Head of caudate nucleus (tissue), 42 donors: ENCODE measurements at places on chromosomes 16 and 17.
A peak's percentile ranks its signal among the peaks of the same experiment; 100 is the strongest.

- DNase-seq = no peak
These were observed 4.8 kb downstream of the BAIAP3 start for GRCh38 chr16:1338119-1338730.

- DNase-seq = peak; percentile 20
These were observed 46.4 kb downstream of the NUP88 start for GRCh38 chr17:5373112-5373511.

DNA sequence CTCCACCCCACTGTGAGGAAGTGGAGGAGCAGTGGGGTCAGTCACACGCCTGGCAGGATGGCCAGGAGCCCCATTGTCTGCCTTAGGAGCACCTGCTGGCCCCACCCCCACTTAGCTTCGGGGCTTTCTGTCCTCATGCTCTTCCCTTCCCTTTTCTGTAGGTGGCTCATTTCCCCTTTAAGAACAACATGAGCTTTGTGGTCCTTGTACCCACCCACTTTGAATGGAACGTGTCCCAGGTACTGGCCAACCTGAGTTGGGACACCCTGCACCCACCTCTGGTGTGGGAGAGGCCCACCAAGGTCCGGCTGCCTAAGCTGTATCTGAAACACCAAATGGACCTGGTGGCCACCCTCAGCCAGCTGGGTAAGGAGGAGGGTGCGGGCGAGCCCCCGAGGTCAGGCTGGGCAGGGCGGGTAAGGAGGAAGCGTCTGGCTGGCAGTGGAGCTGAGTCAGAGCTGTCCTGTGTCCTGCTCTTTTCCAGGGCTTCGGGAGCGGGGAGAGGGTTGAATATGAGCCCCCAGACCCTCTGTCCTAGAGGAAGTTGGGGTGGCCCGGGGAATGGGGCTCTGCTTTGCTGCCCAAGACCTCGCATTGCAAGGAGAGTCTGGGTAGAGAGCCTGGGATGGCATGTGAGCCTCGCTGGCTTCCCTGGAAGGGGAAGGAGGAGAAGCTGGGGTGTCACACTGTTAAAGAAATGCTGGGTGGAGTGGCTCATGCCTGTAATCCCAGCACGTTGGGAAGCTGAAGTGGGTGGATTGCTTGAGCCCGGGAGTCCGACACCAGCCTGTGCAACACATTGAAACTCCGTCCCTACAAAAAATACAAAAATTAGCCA is 9.2 kb upstream of the SERPINF1 start:
- no peak for DNase-seq

DNA sequence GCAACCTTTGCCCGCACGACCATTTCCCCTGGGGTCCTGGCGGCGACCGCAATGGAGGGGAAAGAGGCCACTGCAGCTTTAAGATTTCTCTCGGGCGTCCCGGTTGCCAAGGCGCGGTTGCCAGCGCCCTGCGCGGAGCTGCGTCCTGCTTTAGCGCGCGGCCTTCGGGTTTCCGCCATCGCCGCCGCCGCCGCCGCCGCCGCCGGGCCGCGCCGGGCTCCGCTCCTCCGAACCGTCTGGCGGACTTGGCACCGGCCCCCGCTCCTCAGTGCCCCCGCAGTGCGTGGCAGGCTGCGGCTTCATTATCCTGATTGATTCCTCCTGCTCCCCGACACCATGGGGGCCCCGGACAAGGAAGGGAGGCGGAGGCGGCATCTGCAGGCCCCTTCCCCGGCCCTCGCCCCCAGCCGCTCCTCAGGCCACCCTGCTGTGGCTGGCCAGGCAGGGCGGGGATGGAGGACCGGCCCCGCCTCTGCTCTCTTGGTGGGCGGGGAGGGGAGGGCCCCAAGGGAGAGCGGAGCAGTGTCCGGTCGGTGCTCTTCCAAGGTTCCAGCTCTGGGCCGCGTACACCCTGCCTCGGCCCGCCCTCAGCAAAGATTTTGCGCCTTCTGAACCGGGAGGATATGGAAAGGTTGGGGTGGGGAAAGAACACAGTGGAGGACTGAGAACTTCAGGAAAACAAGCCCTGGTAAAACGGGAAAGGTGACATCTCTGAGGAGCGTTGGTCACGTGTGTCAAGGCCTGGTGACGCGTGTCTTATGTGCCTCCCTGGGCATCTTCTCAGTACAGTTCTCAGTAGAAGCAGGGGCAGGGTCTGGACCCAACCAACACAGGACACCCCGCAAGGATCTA is 34.0 kb downstream of the NEUROD2 start:
- DNase-seq = peak; percentile 69

DNA sequence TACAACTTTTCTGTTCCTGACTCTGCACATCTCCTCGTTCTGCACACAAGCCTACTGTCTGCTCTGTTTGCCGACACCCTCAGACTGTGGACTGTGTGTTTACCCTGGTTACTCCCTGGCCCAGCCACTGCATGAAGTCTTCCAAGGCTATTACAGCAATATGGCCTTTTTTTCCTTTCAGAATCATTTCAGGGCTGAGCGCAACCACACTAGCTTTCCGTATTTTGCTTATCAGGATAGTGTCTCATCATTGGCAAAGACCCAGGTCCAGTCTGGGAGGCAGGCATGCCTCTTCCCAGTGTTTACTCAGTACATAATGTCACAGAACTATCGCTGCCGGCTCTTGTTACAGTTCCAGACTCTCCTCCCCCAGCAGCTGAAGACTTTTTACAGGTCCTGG is 10.1 kb downstream of the DNAH9 start:
- DNase-seq = no peak

DNA sequence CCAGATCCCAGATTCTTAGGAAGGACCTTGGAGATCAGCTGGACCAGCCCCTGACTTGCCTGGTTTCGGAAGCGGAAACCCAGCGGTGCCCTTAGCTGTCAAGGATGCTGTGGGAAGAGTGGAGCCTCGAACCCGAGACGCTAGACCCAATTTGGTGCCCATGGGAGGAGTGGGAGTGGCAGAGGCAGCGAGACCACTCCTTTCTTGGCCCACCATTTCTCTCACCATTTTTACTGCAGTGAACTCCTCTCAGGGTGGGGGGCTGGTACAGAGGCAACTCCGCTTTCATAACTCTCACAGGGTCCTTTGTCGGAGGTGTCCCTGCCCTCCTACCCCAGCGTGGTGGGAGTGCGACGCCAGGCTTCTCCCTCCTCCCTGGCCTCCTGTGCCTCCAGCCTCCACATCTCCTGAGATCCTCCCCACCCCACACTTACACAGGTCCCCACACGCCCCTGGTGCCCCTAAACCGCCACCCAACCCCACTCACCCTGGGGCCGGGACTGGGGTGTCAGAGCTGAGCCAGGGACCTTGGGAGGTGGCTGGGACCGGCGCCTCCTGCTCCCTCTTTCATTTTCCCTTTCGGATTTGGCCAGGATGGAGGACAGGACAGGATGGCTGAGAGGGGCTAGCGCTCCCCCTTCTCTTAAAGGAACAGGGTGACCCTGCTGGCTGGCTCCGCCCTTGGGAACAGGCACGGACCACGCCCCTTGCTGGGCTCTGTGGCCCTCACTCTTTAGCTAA is at the start of gene GJD3:
Gene GJD3 (minus strand): TSS at position 617 of the 741 bp plus-strand sequence. CDS start 922 bp downstream, outside the sequence.
- DNase-seq = no peak

DNA sequence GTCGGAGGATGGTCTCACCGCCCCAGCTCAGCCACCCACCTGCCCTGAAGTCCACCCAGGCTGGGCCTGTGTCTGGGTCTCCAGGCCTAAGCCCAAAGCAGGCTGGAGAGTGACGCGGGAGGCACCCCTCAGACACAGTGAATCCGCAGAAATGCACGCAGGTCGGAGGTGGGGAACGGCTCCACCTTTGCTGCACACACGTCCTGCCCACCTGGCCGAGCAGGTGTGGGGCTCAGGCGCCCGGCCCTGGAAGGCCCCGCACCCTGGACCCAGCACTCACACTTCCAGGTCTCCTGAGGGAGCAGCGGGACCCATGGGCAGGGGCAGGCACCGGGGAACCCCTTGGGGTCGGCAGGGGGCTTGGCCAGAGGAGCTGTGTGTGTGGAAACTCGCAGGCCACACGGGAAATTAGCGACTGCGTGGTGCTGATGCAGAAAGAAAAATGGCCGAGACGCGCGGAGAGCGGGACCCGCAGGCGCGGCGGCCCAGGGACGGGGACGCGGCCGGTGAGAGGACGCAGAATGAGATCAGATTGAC is 10.7 kb downstream of the CYBC1 start:
- no peak for DNase-seq

DNA sequence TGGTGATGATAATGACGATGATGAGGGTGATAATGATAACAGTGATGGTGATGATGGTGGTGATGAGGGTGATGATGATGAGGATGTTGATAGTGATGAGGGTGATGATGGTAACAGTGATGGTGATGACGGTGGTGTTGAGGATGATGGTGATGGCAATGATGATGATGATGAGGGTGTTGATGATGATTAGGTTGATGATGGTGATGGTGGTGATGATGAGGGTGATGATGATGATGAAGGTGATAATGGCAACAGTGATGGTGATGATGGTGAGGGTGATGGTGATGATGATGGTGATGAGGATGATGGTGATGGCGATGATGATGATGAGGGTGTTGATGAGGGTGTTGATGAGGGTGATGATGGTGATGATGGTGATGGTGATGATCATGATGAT is 93.8 kb upstream of the ZNF469 start:
- no peak for DNase-seq

DNA sequence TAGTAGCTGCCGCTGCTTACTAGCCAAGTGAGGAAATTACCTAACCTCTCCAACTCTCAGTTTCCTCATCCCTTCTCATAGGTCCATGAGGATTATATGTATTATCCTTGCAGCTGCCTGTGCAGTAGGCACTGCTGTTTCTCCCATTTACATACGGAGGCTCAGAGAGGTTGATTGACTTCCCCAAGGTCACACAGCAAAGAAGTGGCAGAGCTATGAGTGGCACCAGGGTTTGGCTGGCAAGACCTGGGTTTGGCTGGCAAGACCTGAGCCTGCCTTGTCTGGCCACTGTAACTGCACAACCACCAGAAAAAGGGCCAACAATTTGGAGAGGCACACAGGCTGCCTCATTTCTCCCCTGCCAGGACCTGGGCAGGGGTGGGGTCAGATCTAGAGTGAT is 2.5 kb upstream of the NDRG4 start:
- DNase-seq = no peak

DNA sequence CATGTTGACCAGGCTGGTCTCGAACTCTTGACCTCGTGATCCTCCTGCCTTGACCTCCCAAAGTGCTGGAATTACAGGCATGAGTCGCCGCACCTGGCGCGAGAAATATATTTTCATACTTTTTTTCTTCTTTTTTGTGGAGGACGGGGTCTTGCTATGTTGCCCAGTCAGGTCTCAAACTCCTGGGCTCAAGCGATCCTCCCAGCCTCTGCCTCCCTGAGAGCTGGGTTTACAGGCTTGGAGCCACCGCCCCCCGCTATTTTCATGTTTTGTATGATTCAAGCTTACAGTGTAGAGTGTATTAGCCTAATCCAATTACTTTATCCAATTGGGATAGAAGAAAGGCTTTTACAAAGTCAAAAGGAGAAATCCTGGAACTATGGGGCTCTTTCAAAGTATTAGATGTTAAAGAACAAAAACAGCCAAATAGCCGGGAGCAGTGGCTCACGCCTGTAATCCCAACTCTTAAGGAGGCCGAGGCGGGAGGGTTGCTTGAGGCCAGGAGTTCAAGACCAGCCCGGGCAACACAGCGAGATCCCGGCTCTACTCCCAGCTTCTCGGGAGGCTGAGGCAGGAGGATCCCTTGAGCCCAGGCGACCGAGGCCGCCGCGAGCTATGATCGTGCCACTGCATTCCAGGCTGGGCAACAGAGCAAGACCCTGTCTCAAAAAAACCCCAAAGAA is 1.4 kb upstream of the MAP1LC3B start:
- no peak for DNase-seq

- DNase-seq = no peak
These were observed 14.0 kb downstream of the VPS53 start for GRCh38 chr17:700504-701094.

GRCh38 chr17:63798572-63799106 is 24.7 kb downstream of the DDX42 start:
- DNase-seq = no peak

DNA sequence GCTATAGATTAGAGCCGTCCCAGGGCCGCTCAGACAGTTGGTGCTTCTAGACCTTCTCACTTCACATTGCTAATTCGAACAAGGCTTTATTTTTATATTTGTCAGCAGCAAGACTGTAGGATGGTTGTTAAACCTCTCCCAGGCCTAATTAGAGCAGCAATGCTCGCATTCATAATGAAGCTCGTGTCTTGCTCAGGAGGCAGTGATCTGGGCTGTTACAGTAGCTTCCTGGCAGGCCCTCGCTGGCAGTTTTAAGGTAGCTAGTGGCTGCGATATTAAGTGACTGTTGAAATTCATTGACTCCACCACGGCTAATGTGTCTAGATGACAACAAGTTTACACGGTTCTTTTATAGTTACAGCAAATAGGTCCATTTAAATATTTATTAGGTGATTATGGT is 23.2 kb upstream of the ANKFN1 start:
- no peak for DNase-seq

DNA sequence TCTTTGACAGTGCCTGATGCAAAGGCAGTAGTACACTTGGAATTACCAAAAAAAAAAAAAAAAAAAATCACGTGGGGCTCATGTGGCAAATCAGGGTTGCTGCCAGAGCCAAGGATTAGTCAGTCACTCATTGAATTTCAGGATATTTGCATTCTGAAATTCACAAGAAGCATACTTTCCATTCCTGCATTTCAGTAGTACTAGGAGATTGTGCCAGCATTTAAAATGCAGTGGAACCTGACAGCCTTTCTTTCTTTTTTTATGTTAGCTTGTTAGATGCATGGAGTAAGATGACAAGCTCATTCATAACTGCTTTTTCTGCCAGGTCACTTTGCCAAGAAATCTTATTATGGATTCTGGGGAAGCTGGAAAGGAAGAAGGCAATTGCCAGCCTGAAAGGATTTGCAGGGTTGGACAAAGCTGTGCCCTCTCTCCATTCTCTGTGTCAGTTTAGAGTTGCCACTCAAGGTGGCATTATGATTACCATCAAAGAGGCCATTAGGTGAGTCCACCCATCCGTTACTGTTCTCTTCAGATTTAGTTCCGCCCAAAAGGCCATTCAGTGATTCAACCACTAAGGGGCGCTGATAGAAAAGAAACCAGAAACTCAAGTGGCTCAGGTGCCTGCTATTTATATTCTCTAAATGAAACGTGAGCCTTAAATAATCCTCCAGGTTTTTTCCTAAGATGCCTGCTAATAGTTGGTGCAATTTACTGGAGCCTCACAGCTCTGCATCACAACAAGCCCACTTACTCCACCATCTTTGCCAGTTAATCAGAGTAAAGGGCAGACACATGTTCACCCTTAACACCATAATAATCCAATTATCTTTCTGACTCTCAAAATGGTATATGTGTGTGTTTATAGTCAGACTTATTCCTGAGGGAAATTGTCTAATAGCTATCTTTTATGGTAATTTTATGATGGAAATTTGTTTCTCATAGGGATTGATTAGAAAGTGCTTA is 59.0 kb downstream of the TANGO6 start:
- DNase-seq = peak; percentile 66

- no peak for DNase-seq
These were observed 64.6 kb downstream of the CDK5R1 start for GRCh38 chr17:32551186-32551955.
